ENCODE measurements at places on chromosomes 5 and 9.

GRCh38 chr5:180785794-180786221, 16.8 kb downstream of the MGAT1 start:
- peak; percentile 7 for DNase-seq

DNA sequence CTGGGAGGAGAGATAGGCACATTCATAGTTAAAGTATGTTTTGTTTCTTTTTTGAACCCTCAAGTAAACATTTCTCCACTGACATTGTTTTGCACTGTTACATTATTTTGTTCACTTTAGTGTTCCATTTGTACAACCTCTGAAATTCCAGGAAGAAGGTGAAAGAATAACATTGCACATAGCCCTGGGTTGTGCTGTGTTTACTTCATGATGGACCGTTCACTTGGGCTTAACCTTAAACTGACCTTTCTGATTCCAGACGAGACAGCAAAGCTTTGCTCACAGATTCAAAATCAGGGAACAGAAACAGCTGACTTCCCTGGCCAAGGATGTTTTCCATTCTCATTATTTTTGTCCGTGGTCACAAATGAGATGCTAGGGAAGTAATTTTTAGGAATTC, 42.8 kb upstream of the GDNF start:
- no peak for DNase-seq

DNA sequence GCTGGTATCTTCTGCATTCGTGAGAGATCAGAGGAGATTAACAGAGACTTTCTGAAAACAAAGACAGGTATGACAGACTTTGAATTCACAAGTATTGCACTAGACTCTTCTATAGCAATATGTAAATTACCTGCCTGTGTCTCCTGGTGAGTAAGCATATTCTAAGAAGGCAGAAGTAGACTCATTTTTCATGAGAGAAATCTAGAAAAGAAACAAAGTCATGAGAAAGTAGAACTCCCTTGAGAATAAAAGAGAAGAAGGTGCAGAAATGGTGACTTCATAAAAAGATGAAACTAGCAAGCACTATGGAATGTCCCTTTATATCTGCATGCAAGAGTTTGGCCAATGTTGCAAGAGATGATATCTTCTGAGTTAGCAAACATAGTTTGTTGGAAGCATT, 419.8 kb downstream of the DMRT2 start:
- DNase-seq = no peak

DNA sequence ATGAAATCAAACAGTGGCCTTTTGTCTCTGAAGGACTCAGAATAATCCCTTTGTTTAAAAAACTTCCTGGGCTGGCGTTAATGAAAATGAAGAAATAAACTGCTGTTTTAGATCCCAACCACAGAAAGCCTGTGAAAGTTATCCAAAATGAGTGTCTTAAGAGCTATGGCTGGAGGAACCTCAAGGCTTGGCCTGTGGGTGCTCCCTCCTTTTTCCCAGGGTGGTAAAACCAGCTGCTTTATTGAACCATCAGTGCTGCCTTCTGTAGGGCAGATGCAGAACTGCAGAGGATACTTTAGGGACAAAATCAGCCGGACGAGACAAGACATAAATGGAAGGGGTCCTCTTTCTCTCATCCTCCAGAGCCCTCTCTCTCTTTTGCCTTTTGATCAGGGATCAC, 100.9 kb downstream of the SMARCA2 start:
- DNase-seq = peak; percentile 35

DNA sequence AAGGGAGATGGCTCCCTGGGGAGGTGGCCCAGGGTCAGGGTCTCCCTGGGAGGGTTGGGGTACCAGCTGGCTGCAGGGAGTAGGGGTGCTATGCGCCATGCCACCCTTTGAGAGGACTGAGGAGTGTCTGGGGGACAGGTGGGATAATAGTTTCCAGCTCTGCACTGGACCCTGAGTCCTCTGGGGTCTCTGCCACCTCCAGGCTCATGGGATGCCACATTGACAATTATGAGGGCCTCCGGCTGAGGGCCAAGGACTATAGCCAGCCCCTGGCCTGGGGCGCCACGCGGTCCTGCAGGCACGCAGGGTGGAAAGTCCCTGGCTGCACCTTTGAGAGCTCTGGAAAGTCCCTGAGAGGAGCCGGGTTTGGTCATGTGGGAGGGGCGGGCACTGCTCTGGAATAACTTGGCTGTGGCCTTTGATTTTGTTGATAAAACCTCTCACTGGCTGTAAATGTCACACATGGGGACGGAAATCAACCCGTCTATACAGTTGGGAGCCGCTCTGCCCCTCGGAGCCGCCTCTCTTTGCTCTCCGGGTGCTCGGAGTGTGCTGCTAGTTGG, 16.0 kb downstream of the TRAF2 start:
- no peak for DNase-seq

- no peak for DNase-seq
Measured at GRCh38 chr5:118862596-118862995, 125.8 kb downstream of the DTWD2 start.

DNA sequence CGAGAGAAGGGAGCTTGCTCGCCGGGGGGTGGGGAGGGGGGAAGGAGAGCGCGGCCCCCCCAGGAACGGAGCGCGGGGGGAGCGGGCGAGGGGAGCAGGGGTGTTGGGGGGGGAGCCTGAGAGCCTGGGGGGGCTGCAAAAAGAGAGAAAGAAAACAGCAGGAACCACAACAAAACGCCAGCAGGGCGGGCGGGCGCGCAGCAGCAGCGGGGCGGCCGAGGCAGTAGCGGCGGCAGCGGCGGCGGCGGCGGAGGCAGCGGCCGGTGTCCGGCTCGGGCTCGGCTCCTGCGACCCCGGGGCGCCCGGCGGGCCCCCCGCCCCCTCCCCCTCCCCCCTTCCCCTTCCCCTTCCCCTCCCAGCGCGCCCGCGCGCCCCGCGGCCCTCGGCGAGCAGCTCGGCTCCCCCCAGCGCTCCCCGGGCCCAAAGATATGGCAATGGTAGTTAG, 1.6 kb downstream of the NR2F1 start:
- no peak for DNase-seq

- peak; percentile 82 for DNase-seq
Measured at GRCh38 chr9:33623658-33624586, 99.9 kb downstream of the ANKRD18B start.

- DNase-seq = no peak
Measured at GRCh38 chr5:37816331-37816730, 23.5 kb downstream of the GDNF start.

DNA sequence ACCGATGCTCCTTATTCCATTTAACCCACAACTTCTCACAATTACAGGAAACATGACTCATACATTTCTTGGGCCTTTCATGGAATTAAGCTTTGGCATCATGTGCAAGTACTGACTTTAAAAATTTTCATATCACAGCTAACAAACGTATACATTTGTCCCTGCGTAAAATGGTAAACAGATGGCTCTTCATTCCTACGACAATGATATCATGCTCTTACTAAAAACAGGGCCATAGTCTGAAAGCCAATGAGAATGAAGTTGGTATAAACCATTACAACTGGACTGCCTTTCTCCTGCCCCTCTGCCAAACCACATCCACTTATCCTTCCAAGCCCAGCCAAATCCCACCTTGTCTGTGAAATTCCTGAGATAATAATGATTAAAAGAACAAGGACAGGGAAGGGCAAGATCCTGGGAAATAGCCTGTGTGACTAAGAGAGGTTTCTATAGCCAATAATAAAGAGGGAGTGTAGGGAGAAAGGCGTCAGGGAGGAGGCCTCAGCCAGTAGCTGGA, 44.9 kb upstream of the ZNF366 start:
- DNase-seq = peak; percentile 33

DNA sequence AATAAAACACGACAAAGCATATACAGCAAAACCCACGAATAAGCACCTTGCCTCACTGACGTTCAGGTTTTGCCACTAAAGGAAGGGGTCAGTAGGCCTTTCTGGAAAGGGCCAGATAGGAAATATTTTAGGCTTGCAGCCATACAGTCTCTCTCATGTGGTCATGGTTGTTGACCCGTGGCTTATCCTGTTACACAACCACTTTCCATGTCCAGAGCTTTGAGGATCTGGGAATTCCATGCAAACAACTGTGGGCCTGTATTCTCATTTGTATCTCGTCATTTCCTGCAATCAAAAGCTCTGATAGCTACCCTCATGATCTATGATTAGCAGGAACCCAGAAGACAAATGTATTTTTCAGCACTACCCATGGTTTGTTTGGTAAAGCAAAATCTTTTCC, 108.3 kb downstream of the DRD1 start:
- DNase-seq = no peak

- no peak for DNase-seq
Measured at GRCh38 chr5:157494178-157494832, 34.3 kb downstream of the NIPAL4 start.

DNA sequence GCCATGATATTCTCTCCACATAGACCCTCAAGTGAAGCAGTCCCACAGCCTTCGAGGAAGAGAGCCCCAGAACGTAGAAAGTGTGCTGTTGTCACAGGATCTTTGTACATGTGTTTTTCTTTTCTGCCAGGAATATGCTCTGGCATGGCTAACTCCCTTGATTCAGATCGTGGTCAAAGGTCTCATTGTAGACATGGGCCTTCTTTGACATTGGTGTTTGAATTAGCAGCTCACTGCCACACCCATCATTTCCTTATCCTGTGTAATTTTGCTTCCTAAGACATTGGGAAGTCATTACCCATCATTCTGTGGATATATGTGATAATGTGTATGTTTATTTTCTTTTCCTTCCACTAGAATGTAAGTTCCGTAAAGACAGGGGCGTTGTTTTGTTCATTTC, 25.5 kb downstream of the MTRR start:
- no peak for DNase-seq

- DNase-seq = no peak
Measured at GRCh38 chr9:99253134-99253533, 31.1 kb downstream of the SEC61B start.

DNA sequence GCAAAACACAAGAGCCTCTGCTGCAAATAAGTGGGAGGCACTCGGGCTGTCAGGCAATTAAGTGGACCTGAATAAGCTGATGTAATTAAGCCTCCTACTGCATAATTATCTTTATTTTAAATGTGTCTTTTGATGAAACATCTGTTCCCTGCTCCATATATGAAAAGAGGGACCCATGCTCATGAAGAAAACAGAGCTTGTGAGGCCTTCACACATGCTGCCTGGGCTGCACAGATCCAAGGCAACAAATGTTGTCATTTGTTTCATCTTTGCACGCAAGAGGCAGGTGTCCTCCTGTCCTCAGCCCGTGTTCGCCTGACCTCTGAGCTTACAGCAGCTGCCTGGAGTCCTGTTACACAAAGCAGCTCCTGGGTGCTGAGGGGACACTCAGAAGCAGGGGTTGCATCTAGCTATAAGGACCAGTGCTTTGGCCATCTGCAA, 381.1 kb downstream of the ZNF608 start:
- no peak for DNase-seq

DNA sequence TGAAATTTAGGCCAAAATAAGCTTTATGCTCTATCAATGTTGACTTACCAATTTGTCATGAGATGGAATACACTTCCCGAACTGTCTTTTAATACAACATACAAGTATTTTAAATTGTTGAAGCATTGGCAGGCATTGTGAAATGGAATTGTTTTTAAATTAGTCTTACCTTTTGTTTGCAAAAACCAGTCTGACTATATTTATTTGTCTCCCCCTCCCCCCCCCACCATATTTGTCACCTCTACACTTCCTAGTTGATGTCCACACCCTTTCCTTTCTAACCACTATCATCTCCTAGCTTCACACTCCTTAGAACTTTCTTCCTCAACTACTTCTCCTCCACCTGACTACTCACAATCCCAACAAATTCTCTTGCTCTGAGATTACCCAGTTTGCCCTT, 40.9 kb downstream of the FAF2 start:
- no peak for DNase-seq

GRCh38 chr5:32551194-32551593, 34.2 kb upstream of the SUB1 start:
- no peak for DNase-seq

DNA sequence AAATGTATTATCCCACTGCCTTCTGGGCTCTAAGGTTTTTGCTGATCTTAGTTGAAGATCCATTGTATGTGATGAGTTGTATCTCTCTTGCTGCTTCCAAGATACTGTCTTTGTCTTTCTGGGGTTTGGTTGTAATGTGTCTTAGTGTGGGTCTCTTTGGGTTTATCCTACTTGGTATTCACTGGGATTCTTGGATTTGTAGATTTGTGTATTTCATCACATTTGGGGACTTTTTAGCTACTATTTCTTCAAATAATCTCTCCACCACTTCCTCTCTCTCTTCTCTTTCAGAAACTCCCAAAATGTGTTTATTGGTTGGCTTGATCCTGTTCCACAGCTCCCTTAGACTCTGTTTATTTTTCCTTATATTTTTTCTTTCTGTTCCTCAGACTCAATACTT, 26.5 kb downstream of the IL31RA start:
- no peak for DNase-seq

Data from A673 (cell line).